ENCODE measurements at places on chromosomes 1 and 21.

DNA sequence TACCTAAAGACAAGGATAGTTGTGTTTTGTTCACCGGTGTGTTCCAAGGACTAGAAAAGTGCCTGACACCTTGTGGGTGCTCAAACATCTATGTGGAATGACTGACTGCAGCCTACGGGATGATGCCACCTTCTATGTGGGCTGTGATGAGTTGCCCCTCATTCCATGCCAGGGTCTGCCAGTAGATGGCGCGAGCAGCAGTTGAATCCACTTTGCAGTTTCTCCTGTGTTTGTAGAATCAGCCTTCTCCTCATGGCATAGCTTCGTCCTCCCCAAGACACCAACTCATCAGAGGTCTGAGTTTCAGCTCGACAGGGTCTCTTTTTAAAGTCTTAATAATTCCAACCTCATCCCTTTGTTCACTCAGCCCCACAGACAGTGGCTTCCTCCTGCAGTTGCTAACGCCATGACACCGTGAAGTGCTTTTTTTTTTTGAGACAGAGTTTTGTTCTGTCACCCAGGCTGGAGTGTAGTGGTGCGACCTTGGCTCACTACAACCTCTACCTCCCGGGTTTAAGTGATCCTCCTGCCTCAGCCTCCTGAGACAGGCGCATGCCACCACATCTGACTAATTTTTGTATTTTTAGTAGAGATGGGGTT lies 133.7 kb downstream of the CAPN8 start:
- DNase-seq, result no peak

GRCh38 chr21:44442266-44443125 lies 12.8 kb upstream of the LRRC3 start:
- DNase-seq, result no peak

GRCh38 chr1:8091691-8092090 lies 65.6 kb upstream of the ERRFI1 start:
- DNase-seq, result no peak

GRCh38 chr1:155320252-155320651 lies 442 bp upstream of the RUSC1 start:
- DNase-seq, result no peak

DNA sequence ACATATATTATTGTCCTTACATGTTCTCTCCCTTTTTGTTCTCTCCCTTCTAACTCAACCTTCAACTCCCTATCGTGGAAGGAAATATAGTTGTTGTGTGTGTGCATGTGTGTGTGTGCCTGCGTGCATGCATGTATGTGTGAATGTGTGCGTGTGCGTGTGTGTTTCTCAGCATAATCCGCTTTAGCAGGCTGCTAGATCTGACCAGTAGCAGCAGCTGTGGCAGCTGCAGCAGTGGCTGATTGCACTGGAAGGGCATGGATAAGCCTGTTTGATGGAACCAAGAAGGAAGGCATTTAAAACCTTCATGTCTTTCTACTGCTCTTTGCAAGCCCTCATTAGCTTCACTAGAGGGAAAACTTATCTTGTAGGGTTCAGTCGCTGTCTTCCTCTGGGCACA lies 65.6 kb upstream of the IRF2BP2 start:
- DNase-seq, result no peak

DNA sequence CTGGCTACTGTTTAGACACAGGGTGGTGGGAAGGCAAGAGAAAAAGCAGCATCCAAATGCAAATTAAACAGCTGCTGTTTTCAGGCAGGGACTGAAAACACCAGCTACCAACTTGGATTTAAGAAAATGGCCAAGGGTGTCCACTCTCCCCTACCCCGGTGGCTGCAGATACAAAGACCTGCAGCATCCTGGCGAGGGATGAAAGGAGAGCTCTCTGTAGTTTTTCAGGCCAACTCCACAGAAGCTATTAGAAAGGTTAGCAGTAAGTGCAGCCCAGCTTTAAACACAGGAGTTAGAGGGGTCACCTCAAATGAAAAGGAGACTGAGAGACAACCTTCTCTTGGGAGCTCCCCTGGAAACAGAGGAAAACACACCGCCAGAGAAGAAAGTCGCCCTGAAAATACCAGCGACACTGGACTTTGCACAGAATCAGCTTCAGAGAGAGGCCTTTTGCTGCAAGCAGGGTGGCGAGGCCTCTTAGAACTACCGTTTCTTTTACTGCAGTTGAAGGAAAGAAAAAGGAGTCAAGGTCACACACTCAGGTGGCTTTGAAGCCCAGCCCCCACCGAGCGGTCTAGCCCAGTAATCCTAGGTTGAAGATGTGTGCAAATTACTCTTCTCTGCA lies 74.4 kb upstream of the TIAM1 start:
- no peak for DNase-seq

DNA sequence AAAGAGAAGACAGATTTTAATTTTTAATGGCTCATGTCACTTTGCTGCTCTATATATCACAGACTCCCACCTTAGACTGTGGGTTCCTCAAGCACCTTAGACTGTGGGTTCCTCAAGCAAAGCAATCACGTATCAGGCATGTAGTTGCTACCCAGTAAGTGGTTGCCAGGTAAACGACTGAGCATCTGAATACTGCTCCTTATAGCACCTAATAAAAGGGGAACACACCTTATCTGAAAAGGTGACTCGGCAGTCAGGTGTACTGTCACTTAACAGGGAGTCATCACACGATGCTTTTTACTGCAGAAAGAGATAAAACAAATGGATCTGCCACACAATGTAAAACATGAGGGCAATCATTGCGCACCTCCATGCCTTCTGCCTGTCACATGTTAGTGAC lies 92.5 kb upstream of the LPGAT1 start:
- DNase-seq, result no peak

GRCh38 chr21:33393348-33393747 lies 9.9 kb upstream of the IFNGR2 start:
- no peak for DNase-seq

DNA sequence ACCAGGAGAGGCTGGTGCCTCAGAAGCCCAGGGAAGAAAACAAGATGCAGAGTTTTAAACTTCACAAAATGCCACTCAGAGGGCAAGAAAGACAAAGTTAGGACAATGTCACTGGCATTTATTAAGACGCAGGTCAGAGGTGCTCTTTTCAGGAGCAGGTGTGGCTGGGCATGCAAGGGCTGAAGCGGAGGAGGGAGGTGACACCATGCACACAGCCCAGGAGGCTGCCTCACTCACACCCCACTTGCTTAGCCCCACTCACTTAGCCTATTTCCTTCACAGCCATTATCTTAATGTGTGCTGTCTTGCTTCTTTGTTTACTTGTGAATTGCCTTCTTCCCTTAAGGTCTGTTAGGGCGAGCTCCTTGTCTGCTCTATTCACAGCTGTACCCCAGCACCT lies 17.2 kb downstream of the HIVEP3 start:
- no peak for DNase-seq
